ENCODE measurements at places on chromosomes 3 and 15.

DNA sequence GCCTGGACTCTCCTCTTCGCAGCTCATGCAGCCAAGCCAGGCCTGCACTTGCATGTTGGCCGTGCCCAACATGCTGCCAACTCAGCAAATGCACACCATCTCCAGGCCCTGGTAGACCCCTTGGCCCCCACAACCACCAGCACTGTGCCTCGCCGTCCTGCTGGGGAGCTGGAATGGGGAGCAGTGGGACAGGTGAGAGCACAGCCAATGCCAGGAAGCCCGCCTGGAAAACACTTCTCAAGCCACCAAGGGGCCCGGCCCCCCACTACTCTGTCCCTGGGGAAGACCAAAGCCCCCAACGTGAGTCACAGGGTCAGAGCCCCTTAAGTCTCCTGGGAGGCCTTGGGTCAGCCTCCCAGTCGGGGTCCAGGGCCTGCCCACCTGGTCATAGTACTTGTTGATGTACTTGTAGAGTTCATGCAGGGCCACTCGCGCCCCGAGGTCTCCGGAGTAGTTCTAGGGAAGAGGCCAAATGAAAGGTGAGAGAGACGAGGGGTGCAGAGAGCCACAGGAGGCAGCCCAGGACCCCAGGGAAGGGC, 24.5 kb downstream of the PLXNB1 start:
- DNase-seq = no peak

- peak; percentile 27 for DNase-seq
These were observed 172.6 kb downstream of the P3H2 start for GRCh38 chr3:189947948-189948723.

DNA sequence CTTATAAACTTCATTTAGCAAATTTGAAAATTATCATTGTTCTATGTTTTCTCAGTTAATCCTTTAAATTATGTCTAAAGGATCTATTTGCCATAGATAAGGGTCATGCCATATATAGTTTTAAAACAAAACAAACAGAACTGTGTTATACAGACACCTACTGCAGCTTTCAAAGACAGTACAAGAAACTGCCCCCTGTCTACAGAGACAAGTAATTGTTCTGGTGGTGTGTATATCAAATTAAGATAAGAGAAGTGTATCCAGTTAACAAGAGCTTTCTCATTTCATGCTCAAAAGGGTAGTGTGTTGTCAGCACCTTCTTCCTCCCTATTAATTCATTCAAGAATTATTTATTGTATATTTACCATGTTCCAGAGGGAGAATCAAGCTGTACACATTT, 201.2 kb downstream of the FMN1 start:
- peak; percentile 1 for DNase-seq

DNA sequence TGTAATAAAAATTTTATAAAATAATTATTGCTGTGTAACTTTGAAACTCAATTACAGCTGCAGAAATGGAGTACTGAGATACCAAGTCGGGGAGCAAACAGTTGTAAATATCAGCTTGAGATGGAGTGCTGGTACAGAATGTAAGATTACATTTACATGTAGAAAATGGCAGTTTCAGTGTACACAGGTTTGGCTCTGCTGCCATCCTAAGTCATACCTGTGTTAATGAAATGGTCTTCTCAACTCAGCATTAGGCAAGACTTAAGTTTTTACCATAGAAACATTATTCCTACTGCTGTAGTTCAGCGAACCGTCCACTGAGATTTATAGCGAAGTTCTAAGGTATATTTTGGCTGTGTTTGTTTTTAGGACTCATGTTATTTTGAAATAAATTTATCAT, 110.1 kb upstream of the TBL1XR1 start:
- DNase-seq = no peak

GRCh38 chr3:122668930-122669730, 11.5 kb upstream of the PARP14 start:
- DNase-seq = no peak

- no peak for DNase-seq
These were observed 132.0 kb upstream of the TP63 start for GRCh38 chr3:189498995-189499704.

DNA sequence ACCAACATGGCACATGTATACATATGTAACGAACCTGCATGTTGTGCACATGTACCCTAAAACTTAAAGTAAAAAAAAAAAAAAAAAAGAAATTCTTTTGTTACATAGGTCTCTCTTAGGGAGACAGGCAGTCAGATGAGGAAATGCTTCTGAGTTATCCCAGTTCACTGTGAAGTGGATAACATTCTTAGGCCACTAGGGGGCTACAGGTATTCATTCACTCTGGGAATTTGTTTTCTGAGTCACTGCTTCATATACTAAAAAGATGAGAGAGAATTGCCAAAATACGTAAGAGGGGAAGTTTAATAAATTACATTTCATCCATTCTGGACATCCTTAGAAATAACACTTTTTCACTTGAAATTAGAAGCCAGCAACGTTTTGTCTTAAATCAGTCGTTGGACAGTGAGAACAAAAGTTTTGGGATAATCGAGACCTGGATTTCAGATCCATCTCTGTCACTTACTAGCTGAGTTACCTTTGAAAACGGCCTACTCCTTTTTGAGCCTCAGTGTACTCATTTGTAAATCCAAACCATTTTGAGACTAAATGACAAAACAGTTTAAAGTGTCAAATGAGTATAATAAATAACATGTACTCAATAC, 738.4 kb upstream of the ALCAM start:
- DNase-seq = no peak

GRCh38 chr15:77688693-77689092, 56.0 kb upstream of the LINGO1 start:
- no peak for DNase-seq

DNA sequence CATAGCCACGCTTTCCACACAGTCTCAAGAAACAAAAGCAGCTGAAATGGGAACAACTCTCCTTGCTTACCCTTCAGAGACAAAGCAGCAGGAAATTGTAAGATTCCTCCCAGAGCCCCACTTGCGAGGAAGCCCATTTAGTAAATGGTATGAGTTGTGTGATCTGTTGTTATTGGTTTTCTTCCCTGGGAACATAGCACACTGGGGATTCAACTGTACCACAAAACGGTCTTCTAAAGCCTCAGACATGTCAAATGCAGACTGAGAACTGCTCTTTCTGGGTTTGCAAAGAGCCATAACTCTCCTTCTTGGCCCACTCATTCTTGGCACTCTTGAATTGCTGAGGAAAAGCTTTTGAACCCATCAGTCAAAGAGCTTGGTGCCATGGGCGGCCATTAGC, 101.0 kb upstream of the COL8A1 start:
- no peak for DNase-seq

DNA sequence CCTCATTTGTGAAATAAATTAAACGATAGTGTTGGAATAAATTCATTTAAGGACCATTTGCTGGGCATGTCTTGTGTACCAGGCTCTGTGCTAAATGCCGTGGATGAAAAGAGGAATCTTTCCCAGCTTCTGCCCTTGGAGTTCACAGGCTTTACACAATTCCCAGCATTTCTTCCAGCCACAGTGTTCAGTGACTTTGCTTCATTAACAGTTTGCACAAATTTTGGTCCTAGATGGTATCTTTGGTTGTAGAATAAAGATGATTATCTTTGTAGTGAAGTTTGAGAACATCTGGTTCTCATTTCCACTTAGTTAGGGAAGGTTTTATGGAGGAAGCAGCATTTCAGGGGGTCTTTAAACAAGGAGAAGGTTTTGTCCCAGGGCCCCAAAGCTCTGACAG, 100.1 kb downstream of the LRTM1 start:
- no peak for DNase-seq

DNA sequence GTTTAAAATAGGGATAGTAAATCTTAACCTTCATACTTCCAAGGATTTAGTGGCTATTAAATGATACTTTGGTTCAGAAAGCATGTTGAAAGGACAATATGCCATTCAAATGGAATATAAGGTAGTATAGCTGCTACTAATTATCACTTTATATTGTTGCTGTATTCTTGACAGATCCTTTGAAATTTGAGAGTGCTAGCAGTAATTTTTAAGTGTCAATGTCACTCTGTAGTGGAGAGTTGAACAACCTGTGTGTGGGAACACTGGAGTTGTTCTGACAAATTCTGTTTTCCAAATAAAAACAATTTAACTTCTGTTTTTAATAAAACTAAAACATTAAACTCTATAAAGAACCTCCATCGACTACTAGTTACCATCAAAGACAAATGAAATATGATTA, 565.7 kb downstream of the FGF12 start:
- no peak for DNase-seq

GRCh38 chr3:99250821-99251355, 349.4 kb upstream of the DCBLD2 start:
- no peak for DNase-seq

GRCh38 chr3:12585181-12585580, 28.3 kb downstream of the MKRN2 start:
- no peak for DNase-seq

DNA sequence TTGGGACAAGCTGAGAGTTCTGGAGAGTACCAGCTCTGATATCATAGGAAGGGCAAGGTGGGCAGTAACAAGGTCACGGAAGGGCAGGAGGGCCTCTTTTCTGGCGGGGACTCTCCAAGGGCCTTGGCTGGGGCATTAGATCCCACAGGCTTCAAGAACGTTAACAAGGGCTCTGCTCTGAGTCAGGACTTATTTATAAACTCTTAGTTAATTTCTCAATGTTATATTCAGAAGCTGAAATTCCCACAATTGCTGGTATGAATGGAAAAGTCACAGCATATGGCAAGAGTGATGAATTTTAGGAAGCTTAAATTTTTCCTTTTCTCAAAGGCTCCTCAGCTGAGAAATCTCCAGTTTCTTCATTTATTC, 320.2 kb upstream of the TBC1D5 start:
- no peak for DNase-seq

- no peak for DNase-seq
These were observed 21.7 kb downstream of the CCR9 start for GRCh38 chr3:45907769-45908705.

DNA sequence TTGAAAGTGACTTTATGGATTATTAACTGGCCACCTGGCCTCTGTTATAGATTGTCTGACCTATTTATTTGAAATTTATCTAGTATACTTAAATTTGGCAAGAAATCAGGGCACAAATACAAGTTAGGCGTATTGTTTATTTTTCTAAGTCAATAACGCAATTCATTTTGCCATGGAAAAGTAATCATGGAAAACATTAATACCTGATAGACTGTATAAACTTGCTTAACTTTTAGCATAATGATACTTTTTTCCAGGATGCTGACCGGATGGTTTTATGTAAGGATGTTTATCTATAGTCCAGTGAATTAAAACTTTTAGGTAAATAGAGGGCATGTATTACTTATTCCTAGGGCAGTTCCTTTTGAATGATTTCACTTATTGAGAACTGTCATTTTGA, 20.2 kb downstream of the FNDC3B start:
- no peak for DNase-seq

GRCh38 chr15:87805117-87805820, 451.3 kb downstream of the NTRK3 start:
- no peak for DNase-seq

GRCh38 chr3:16477056-16477455, 36.4 kb downstream of the RFTN1 start:
- DNase-seq = no peak

GRCh38 chr3:179957264-179957845, 79.4 kb downstream of the PEX5L start:
- DNase-seq = peak; percentile 12

DNA sequence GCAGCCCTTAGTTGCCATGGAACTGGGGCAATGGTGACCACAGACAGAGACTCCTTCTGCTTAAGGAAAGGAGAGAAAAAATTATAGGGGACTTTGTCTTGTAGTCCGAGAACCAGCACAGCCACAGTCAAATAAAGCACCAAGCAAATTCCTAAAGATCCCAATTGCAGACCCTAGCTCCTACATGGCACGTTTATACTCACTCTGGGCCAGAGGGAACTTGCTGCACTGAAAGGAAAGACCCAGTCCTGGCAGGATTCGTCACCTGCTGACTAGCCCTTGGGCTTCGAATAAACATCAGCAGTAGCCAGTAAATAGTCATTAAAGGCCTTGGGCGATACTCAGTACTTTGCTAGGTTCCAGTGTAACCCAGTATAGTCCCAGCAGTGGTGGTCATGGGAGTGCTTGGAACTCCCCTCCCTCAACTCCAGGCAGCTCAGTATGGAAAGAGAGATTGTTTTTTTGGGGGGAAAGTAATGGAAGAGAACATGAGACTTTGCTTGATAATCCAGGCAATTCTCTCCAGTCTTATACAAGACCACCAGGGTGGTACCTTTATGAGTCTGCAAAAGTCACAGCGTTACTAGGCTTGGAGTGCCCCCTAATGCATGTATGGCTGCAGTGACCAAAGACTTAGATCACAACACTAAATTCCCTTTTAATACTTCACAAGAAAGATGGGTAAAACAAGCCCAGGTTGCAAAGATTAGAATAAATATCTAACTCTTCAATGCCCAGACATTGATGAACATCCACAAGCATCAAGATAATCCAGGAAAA, 66.4 kb upstream of the AGTR1 start:
- no peak for DNase-seq

GRCh38 chr3:185678027-185678426, 91.9 kb downstream of the SENP2 start:
- DNase-seq = no peak

DNA sequence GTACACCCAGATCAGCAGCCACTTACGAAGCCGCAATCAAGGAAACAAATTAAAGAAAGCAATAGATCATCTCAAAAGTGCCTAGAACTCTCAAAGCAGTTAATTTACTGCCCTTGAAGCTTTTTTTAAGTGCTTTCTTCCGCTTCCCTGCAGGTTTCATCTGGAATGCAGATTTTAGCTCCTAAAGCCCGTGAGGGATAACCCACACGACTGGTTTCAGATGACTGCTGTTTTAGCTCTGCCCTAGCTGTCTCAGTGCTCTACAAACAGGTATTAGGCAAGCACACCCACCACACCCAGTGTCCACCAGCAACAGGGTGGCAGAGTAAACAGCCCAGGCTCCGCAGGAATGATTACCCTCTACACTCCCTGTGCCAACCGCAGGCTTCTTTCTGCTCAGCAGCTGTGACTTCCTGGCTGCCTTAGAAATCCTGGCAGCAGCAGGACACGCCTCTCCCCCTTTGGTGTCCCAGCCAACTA, 126.0 kb downstream of the FMN1 start:
- peak; percentile 46 for DNase-seq

- DNase-seq = no peak
These were observed 163.9 kb downstream of the CBLB start for GRCh38 chr3:105704726-105705410.

DNA sequence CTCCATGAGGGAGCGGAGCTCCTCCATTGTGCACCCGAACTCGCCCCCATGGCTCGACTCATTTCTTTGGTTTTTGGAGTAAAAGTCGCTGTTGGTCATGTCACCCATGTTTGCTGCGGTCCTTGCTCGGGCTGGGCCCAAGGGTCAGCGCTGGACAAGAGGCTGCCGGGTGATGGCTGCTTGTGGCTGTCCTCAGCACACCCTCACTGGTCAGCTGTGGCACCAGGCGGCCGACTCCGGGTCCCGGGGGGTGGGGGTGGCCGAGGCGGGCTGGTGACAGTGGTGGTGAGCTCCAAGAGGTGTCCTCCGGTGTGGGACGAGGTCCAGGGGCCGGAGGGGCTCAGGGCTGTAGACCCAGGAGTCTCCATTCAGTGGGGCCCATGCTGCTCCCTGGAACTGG, 56.0 kb downstream of the ATP2B2 start:
- no peak for DNase-seq
